A549 (cell line): ENCODE measurements at places on chromosomes 2 and 18.

DNA sequence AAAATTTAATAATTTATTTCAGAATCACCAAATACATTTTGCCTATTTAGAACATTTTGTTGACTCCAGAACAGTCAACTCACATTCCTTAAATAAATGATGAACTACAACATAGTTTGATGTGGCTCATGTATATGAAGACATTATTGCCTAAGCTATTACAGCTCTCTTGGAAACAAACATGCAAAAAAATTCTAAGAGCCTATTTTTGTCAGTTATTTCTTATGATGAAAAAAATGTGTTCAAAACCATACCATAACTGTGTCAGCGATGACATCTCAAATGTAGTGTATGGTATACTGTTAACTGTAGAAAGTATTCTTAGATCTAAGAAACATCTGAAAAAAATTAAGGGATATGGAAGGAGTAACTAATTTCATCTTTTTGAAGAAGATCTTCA is 6.3 kb upstream of the EMILIN2 start:
- no peak for DNase-seq

GRCh38 chr2:73053316-73054114 is 18.0 kb downstream of the SFXN5 start:
- no peak for DNase-seq

DNA sequence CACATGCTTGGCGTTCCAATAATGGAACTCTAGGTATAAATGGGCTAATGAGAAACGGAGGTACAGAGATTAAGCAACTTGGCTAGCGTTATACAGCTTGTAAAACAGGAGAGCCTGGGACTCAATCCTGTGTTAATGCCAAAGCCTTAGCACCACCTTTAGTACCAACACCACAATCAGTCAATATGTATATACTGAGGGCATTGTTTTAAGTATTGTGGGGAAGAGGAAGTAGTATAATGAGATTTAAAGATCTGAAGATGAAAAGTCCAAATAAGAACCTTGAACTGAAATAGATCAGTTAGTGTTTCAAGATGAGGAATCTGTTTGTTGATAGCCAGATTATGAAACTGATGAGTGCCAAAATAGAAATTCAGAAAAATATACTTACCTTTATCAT is 8.1 kb downstream of the MARS2 start:
- no peak for DNase-seq

GRCh38 chr18:75407468-75408437 is 19.8 kb downstream of the SMIM21 start:
- no peak for DNase-seq
